ENCODE measurements at places on chromosomes 5 and 9.
A peak's percentile ranks its signal among the peaks of the same experiment; 100 is the strongest.

DNA sequence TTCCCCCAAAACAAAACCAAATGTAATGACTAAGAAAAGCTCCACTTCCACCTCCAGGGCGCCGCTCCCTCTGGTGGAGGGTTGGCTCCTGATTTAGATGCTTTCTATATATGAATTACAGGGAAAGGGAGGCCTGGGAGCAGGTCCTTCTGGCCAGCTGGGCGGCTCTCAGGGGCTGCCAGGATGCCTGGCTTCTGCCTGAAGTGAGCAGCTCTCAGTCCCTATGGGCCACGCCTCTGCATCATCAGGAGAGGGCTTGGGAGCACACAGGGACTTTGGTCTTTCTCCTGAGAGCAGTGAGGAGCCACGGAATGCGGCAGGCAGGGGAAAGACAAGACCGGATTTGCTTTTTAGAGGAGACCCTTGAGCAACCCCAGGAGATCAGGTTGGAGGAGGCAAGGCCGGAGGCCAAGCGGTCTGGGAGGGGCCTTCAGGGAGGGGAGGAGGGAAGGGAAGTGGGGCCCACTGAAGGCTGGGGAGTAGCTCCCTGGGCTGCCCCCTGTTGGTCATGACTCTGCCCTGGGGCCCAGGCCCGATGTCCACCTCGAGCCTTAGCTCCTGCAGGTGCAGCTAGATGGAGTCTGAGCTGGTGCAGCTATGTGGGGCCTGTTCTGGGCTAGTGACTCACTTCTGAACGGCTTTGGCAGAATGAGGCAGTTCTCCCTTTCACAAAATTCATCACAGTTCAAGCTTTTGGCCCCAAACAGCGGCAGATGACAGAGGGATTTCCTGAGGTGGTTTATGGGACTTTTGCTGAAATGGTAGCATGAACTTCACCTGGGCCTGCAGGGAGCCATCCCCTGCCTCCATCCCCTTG, 11.3 kb upstream of the GRHPR start:
- peak; percentile 72 for DNase-seq

GRCh38 chr5:79843450-79844388, 147.3 kb downstream of the MTX3 start:
- no peak for DNase-seq

DNA sequence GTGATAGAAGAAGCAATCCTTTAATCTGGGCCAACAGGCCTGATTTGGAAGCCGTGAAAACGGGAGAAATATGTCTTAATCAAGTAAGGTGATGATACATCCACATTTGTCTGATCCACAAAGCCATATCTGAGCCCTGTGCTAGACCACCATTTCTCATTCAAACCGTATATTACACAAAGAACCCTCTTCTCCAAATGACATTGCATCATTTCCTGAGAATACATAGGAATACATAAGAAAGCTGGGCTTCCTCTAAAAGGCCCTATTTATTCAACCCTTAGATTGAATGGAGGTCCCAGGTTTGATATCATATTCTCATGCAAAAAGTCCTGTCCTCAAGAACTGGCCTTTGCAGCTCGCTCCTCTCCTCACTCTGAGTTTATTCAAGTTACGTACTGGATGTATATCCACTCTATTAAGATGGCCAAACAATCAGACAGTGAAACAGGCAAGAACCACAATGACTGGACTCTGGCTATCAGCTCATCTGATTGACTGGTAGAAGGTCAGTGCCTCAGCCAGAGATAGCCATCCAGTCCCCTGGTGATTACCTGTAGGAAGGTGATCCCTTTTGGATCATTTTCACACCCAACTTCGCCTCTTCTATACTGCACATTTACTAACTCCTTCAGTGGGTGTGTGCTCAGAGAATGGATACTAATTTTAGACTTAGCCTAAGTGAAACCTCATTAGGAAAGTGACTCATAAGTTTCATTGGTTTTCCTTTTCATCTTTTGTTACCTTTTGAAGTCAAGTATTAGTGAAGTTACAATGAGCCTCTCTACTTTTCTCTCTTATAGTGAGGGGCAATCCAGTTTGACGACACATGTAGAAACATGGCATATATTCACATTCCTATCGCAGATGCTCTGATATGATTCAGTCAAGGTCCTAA, 167.6 kb upstream of the WWC1 start:
- no peak for DNase-seq

- DNase-seq = no peak
Measured at GRCh38 chr9:27353474-27354229, 56.7 kb upstream of the EQTN start.

- DNase-seq = no peak
Measured at GRCh38 chr5:67908126-67908765, 307.3 kb upstream of the PIK3R1 start.

DNA sequence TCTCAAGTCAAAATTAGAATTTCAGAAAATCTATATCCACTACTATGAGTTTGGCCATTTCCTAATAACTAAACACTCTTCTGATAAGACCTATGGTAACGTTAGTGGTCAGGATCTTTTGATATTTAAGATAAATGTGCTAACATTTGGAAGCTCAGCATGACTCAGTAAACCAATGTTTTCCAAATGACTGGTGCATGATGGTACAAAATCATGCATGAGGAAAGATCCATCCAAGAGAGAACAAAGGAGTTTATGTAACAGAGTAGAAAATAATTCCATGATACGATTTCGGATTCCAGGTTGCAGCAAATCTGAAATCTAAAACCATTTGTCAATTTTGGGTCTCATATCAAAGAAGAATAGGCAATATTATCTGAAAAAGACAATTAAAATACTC, 279.2 kb downstream of the NSG2 start:
- no peak for DNase-seq

DNA sequence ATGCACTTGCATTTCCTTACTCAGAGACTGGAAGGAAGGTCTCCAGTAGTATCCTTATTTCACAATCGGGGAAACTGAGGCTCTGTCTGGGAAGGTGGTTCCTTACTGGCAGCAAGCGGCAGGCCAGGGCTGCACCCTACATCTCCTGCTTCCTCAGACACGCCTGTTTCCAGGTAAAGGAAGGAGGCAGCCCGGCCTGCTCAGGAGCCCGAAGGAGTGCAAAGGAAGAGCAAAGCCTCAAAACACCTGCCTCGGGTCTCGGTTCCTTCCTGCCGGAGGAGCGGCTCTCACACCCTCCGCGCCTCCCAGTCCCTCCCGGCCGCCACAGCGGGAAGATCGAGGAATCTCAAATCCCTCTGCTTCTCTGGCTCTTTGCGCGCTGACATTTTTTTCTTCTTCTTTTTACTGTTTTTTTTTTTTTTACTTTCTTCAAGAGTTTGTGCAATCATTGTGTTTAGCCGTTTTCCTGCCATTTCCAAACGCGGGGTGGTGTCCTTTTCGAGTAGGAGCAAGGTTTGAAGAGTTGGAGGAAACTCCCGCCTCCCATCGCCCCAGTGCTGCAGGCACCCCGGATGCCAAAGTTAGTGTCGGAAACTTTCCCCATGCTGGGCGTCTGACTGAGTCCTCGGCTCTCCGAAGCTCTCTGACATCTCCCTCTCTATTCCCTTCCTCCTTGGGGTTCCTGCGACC, 1.0 kb downstream of the GGTA1 start:
- peak; percentile 53 for DNase-seq

GRCh38 chr5:34913072-34913471, 2.2 kb downstream of the RAD1 start:
- DNase-seq = no peak

GRCh38 chr9:10251490-10251889, 361.3 kb downstream of the PTPRD start:
- no peak for DNase-seq

All from HuH-7 (cell line).